ENCODE measurements at places on chromosomes 7 and 10.

- DNase-seq: peak; percentile 87
Measured at GRCh38 chr7:50598460-50599343, 33.5 kb upstream of the DDC start.

- DNase-seq: peak; percentile 29
Measured at GRCh38 chr7:154879629-154880028, 123.3 kb downstream of the PAXIP1 start.

GRCh38 chr10:107418085-107418806 is 253.7 kb upstream of the SORCS1 start:
- DNase-seq: no peak

- no peak for DNase-seq
Measured at GRCh38 chr7:66810716-66811115, 70.2 kb downstream of the RABGEF1 start.

DNA sequence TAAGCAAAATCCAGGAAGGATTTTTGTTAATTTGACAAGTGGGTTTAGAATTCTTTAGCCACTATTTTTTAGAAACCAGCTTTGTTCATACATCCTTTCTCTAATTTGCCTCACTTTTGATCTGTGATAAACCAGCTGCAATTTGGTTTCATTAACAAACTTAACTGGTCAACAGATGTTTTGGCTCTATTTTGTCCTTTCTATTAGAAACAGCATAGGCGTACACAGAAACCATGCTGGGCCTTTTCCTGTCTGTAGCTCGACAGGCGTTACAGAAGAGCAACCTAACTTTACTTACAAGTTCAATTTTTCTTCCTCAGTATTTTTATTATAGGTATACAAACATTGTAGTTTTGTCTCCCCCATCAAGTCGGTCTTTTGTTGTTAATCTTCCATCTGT is 28.2 kb downstream of the KAT6B start:
- DNase-seq: peak; percentile 65

DNA sequence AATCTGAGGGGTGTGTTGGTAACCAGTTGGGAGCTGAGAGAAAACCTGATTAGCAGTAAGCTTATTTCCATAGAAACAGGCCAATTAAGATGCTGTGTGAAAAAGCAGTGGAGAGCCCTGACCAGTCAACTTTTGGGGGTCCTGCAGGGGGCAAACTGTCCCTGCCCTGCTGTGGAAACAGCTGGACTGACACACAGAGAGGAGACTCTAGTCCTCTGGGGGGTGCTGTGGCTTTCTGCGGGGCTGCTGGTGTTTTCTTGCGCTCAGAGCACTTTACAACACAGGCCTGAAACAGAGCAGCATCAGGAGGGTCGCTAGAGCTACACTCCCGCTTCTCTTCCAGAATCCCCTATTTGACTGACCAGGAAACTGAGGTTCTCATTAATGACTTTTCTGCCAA is 546.9 kb upstream of the GALNT17 start:
- DNase-seq: peak; percentile 54

- DNase-seq: no peak
Measured at GRCh38 chr10:121078672-121079102, 227.5 kb downstream of the WDR11 start.

GRCh38 chr7:5428478-5429252 is 5.0 kb upstream of the TNRC18 start:
- DNase-seq: peak; percentile 67

DNA sequence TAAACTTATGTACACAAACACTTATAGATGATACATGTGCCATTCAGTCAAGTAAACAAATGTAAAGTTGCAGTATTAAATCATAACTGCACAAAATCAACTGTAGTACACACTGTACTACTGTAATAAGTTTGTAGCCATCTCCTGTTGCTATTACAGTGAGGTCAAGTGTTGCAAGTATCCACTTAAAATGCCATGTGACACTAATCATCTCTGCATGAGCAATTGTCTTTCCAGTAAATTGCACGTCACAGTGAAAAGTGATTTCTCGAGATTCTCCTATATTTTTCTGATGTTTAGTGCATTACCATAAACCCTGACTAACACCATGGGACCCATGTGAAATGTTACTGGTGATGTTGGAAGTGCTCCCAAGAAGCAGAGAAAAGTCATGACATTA is 293.3 kb upstream of the SP4 start:
- DNase-seq: no peak

- DNase-seq: no peak
Measured at GRCh38 chr10:17805921-17806577, 3.1 kb upstream of the MRC1 start.

GRCh38 chr7:29637374-29637773 is 73.7 kb downstream of the PRR15 start:
- no peak for DNase-seq

DNA sequence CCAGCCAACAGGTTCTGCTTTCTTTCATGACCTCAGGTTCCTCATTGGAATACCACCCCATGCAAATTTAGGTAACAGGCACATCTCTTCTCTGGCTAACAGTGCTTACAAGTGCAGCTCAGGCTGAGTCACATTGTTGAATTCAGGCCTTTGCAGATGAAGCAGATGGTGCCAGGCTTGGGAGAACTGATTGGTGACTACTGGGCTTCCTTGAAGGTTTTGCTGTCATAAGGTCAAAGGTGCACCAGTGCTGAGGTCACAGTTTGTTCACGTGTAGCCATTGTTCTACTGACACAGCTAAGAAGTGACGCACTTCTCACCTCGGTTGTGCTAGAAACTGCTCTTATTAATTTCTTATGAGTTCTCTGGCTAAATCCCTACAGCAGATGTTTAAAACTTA is 128.6 kb upstream of the BMPER start:
- no peak for DNase-seq

DNA sequence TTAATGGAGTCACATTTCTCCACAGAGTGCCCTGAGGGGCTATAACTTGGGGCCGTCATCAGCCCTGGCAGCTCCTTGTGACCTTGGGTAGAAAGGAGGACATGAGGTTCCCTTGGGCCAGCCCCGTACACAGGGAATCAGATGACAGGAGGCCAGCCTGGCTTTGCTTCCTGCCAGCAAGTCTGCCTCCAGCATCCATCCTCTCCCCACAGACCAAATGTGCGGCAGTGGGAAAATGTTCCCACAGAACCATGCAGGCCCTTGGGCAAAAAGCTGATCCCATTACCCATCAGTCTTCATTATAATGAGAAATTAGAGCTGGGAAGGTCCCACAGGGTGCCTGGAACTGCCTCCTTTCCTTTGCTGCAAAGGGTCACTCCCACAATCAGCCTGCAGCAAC is 908.3 kb downstream of the GRID1 start:
- no peak for DNase-seq

GRCh38 chr10:124717041-124717757 is 27.0 kb downstream of the FAM53B start:
- no peak for DNase-seq

DNA sequence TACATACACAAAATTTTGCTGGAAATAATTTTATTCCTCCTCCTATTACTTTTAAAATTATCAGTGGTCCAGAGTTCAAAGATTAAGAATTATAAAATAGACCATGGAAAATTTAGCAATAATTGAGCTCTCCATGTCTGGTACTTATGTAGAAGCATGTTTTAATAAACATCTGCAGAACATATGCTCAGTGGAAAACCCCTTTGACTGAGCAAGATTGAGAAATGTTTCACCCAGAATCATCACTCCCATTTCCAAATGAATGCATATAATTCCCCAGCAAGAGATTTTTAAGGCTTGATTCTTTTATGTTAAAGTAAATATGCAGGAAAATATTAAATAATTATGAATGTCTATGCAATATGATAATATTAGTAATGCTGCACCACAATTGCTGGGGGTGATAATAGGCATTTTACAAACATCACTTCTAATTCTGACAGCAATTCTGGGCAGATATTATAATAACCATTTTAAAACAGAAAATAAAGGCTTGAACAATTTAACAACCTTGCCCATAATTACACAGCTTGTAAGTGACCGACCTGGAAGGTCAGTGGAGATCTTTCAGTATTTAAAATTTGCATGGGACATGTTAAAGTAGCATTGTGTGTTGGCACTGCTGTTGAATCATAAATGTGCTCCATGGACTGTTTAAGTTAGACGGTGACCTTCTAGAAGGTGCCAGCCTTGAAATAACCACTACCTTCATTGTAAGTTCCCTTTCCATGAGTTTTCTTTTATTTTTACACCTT is 45.6 kb upstream of the TES start:
- no peak for DNase-seq

GRCh38 chr10:63819753-63820329 is 298.6 kb downstream of the REEP3 start:
- DNase-seq: peak; percentile 58

GRCh38 chr10:30800368-30800767 is 170.8 kb upstream of the LYZL2 start:
- DNase-seq: no peak

- peak; percentile 82 for DNase-seq
Measured at GRCh38 chr10:99450624-99451498, 20.4 kb upstream of the GOT1 start.

DNA sequence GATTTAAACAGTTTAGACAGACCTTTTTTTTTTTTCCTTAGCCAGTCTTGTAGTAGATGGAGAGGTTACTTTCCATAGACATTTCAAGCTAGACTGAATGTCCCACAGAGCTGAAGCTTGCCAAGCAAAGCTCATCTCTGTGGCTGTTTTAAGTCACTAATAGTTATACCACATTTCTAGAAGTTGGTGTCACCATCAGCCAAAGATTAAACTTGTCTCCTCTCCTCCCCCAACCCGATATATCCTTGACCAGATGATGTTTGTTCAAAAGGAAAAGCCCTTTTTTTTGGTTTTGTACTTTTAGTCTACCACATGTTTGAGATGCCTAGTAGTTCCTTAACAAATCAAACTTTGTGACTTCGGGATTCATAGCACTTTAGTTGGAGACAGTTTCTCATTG is 66.1 kb downstream of the ADD3 start:
- no peak for DNase-seq

DNA sequence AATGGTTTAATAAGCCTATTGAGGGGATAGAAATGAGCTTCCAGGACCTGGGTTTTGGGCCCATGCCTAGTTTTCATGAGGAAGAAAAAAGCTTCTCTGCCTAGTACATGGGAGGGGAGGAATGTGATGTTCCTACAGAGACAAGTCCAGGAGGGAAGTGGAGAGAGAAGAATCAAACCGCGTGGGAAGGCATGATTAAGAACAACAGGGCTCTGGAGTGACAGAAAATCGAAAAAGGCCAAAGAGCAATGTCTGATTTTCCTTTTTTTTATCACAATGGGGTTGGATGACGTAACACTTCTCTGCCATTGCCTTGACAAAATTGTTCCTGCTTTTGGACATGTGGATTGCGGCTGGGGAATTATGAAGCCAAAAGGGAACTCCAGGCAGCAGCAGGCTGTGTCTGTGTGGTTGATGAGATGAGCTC is 258.6 kb downstream of the CXCL12 start:
- no peak for DNase-seq

DNA sequence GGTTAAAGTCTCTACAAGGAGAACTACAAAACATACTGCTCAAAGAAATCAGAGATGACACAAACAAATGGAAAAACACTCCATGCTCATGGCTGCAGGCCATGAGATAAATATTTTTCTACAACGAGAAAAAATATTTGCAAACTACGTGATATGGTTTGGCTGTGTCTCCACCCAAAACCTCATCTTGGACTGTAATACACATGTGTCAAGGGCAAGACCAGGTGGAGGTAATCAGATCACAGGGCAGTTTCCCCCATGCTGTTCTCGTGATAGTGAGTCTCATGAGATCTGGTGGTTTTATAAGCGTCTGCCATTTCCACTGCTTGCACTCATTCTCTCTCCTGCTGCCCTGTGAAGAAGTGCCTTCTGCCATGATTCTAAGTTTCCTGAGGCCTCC is 57.8 kb downstream of the COA1 start:
- no peak for DNase-seq

DNA sequence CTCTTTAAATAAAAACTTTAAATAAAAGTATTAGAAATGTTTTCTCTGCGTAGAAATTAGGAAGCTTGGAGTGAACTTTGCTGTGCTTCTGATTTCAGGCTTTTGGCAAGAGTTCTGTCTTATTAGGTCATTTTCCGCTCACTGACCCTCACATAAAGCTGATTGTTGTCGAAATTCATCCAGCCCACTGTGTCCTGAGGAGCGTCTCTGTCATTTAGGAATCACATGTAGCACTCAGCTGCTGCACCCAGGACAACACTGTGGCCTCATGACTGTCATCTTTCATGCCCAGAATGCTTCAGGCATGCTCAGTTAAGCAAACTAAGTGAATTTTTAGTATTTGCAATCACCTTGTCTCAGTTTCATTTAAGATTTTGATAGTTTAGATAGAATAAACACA is 57.8 kb upstream of the MSRB2 start:
- no peak for DNase-seq

DNA sequence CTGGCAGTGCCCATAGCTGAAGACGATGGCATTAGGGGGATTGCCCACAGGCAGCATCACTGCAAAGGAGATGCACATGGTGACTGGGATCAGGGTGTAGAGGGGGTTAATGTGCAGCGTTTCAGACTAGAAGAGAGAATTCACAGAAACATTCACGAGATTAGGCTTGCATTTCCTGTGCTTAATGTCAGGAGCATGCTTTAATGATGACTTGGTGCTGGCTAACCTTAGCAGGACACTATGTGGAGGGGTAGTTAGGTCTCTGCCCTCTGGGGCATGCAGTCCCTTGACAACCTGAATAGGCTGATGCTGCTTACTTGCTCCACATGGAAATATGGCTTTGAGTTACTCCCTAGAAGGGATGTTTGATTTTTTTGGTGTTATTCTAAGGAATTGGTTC is 21.8 kb downstream of the STMP1 start:
- DNase-seq: no peak

- no peak for DNase-seq
Measured at GRCh38 chr7:156002362-156003066, 190.3 kb upstream of the SHH start.

GRCh38 chr7:157482025-157482424 is 145.2 kb downstream of the DNAJB6 start:
- no peak for DNase-seq

- no peak for DNase-seq
Measured at GRCh38 chr10:49559476-49559875, 20.6 kb upstream of the ERCC6 start.

DNA sequence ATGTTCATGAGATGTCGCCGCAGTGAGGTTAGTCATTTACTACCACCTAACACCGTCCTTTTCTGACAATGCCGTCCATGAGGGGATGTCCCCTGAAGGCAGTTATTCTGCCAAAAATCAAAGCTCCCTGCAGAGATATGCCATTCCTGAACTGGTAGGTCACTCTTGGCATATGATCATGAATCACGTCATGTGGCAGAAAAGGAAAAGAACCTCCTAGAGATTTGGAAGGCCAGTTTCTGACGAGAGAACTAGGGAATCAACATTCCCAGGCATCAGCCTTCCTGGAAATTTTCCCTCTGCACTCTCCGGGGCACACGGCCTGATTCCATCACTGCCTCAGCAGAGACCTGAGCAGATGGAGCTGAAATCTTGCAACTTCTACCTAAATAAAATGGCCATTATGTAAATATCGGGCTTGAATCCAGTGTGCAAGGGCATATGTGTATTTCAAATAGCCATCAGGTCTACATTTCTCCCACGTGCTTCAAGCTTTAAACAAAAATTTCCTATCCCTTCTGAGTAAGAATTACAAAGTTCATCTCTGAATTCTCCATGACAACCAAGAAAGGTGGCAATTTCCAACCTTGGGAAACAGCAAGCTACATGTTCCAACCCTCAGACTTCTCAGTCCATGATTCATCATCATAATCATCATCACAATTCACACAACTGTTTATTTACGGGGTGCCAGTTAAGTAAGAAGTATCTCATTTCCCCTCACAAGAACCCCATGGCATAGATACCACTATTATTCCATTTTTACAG is 46.5 kb downstream of the AMPH start:
- no peak for DNase-seq

- peak; percentile 66 for DNase-seq
Measured at GRCh38 chr7:18276380-18276779, 219.2 kb upstream of the HDAC9 start.

All from NCI-H69 (cell line).